CD8-positive, alpha-beta memory T cell (primary cell): ENCODE measurements at places on chromosomes 11 and 22. TPM values are rescaled to one million over a fixed set of nuclear protein-coding genes. Genes with fewer than 3 reads are reported as not detected.

DNA sequence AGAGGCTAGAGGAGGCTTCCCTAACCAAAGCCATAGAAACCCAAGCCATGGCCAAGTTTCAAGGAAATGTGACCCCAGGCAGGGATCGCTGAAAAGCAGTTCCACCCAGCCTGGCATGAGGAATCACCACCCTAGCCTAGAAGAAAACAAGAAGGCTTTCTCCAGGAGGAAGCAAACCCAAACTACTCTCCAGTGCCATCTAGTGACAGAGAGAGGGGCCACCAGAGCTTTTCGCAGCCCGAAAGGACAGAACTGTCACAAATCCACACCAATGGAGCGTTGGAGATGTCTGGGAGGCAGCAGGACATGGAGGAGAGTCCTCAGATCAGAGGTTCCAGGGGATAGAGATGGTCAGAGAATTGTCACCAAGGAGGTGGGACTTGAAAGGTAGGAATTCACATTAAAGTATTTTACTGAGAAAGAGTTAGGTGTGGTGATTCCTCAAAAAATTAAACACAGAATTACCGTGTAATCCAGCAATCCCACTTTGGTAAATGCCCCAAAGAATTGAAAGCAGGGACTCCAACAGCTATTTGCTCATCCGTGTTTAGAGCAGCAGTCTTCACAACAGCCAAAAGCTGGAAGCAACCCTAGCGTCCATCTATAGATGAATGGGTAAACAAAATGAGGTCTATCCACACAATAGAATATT, 67.3 kb upstream of the NUP50 start:
- H3K27me3 ChIP-seq: peaks cover 4% of the 10 kb centered on the region
- peak; percentile 9 for DNase-seq
- no peaks in the 10 kb centered on the region for H3K4me1 ChIP-seq
- H3K4me3 ChIP-seq: no peak overlapping the region
- H3K27ac ChIP-seq: no peak overlapping the region

Gene ART1
- not detected for total RNA-seq

Gene SYTL2
- total RNA-seq: 12.4 TPM

Gene GTSE1
- 27.4 TPM for total RNA-seq

DNA sequence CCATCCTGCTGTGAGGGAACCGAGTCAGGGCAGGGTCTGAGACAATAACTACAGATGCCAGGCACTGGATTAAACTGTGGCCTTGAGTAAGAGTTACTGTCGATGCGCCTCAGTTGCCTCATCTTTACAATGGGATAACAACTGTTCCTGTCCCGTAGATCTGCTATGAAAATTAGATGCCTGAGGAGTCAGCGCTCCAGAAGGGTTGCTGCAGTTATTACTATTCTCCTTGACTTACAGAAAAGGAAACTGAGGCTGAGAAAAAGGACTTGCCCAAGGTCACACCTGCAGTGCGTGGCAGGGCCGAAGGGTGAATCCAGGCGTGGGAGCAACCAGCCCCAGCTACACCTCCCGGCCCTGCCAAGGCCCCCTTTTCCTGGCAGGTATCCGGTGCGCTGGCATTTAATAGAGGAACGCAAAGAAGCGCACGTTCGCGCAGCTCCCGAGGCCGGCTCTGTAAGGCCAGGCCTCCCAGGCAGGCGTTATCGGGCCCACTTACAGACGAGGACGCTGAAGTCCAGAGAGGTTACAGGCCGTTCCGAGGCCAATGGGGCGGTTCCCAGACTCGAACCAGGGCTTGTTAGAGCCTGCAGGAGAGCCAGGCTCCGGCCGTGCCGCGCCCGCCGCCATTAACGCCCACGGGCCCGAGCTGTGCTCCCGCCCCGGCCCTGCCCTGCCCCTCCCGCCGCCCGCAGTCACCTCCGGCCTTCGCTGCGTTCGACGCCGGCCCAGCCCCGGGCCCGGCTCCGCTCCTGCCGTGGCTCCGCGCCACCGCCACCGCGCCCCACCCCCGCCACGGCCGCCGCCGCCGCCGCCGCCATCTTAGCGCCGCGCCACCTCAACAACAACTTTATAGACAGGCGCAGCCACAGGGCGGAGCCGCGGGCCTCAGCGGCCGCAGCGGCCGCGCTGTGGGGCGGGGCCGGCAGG, at the start of gene C11orf68:
Gene C11orf68, minus strand, starts transcription at position 852 of the 930 bp plus-strand sequence. Its CDS starts 31 bp downstream, at position 821.
- peak within 1 kb of the TSS; percentile 96 for H3K4me3 ChIP-seq
- no peak for DNase-seq
- peak within 1 kb of the TSS; percentile 82 for H3K27ac ChIP-seq
- peaks cover 38% of the 10 kb centered on the region for H3K4me1 ChIP-seq

Gene TH
- total RNA-seq: not detected

DNA sequence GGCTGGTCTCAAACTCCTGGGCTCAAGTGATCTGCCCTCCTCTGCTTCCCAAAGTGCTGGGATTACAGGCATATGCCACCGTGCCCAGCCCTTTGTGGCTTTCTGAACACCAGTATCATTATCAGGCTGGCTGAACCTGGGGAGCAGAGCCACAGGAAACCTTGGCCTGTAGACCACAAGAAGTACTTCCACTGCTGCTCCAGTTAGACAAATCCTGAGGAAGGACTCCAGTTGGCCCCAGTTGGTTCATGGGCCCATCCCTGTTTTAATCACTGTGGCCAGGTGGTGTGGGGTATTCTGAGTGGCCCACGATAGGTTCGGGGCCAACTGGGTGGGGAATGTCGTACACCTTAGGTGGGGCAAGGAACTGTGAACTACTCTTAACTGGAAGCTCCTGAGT, 5.5 kb upstream of the DUSP18 start:
- H3K4me1 ChIP-seq: peaks cover 4% of the 10 kb centered on the region

Gene MAPK11
- total RNA-seq: 13.2 TPM

DNA sequence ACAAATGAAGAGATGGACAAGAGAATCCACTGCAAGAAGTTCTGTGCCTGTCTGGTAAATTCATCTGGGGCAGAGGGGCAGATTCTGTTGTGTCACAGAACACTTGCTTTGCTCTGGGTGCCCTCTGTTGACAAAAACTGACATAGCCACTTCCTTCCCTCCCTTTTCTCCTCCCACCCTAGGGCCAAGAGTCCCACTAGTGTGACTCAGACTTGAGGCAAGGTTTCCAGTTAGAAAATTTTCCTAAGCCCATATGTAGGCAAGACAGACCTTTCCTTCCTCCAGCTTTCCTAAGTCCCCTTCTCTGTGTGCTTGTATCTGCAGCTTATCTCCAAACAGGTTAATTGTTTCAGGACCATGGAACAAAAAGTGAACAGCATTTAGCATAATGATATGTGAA, 106.8 kb downstream of the RBFOX2 start:
- no peak overlapping the region for H3K4me3 ChIP-seq
- no peak overlapping the region for H3K27ac ChIP-seq
- no peaks in the 10 kb centered on the region for H3K4me1 ChIP-seq
- no peaks in the 10 kb centered on the region for H3K36me3 ChIP-seq

DNA sequence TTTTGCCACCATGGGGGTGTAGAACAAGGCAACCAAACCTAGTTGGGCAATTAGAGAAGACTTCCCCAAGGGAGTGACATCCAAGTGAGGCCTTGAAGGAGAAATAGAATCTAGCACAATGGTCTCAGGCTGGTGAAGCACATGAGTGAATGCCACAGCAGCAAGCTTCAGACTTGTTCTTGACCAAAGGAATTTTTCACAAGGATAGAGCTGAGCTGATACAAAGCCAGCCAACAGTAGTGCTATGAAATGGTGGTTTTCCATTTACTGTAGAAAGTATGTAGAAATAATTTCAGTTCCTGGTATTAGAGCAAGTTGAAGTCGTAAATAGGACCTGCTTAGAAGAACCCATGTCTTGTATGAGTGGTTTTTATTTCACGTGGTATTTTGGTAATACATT, 148.3 kb upstream of the RASSF10 start:
- H3K4me1 ChIP-seq: no peaks in the 10 kb centered on the region
- H3K36me3 ChIP-seq: no peaks in the 10 kb centered on the region
- DNase-seq: no peak
- H3K4me3 ChIP-seq: no peak overlapping the region

DNA sequence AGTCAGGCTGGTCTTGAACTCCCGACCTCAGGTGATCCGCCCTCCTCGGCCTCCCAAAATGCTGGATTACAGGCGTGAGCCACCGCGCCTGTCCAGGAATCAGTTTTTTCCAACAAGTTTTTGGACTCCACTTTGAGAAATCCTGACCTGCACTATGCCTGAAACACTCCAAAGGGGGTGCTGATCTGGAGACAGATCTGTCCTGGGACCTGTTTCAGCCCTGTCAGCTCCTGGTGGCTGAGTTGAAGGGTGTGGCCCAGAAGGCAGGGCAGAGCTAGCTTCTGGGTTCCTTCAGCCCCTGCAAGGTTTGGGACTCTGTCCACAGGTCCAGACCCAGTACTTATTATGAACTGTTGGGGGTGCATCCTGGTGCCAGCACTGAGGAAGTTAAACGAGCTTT, 1.2 kb downstream of the DNAJC4 start:
- H3K4me3 ChIP-seq: no peak overlapping the region
- no peaks in the 10 kb centered on the region for H3K36me3 ChIP-seq
- H3K27ac ChIP-seq: no peak overlapping the region
- H3K27me3 ChIP-seq: no peaks in the 10 kb centered on the region
- no peak for DNase-seq

Gene OR8K3
- total RNA-seq: not detected
